ENCODE measurements at places on chromosomes 11 and 22.
A peak's percentile ranks its signal among the peaks of the same experiment; 100 is the strongest.

DNA sequence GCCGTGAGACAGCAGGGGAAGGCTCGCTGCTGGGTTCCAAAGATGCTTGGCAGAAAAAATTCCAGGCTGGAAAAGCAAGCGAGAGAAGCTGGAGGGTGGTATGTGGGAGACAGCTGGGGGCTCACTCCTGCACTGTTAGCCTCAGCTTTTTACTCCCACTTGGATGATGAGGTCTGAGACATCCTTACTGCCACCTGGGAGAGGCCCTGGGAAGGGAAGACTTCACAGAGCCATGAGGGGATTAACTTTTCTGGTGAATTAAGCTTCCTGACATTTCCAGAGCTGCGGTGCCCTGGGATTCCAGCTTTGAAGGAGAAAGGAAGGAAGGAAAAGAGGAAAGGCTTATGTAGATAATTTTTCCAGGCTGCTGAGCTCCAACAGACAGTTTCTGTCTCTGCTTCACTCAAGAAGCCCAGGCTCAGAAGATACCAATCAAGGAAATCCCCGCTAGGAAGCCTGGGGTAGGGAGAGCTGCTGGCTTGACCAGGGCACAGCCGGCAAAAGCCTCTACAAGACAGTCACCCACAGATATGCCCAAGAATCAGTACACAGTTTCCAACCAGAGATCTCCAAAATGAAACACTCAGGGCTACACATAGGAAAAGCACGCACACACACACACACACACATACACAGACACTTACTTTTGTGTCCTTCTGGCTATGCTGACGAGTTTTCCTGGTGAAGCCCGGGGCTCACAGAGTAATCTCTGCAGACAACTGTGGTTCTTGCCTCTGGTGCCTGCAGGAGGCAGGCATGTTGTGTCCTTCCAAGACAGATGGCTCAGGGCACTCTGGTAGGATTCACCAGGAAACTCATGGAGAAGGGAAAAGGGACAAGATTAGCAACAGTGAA, 907 bp downstream of the MCHR1 start:
- DNase-seq: no peak

DNA sequence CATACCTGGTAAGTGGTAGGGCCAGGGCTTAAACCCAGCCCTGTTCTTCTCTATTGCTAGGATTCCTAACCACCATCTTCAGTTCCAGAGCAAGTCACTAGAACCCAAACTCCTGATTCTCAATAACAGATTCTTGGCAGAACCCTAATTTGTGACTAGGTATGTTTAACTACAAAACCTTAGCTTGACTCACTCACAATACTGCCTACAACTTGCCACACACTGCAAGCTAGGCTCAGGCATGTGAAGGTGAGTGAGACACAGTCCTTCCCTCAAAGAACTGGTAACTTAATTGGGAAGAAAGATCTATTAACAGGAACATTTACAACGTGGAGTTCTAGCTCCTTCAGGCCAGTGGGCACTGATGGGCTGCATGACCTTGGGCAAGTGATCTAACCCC, 14.5 kb upstream of the AMOTL1 start:
- DNase-seq: no peak

DNA sequence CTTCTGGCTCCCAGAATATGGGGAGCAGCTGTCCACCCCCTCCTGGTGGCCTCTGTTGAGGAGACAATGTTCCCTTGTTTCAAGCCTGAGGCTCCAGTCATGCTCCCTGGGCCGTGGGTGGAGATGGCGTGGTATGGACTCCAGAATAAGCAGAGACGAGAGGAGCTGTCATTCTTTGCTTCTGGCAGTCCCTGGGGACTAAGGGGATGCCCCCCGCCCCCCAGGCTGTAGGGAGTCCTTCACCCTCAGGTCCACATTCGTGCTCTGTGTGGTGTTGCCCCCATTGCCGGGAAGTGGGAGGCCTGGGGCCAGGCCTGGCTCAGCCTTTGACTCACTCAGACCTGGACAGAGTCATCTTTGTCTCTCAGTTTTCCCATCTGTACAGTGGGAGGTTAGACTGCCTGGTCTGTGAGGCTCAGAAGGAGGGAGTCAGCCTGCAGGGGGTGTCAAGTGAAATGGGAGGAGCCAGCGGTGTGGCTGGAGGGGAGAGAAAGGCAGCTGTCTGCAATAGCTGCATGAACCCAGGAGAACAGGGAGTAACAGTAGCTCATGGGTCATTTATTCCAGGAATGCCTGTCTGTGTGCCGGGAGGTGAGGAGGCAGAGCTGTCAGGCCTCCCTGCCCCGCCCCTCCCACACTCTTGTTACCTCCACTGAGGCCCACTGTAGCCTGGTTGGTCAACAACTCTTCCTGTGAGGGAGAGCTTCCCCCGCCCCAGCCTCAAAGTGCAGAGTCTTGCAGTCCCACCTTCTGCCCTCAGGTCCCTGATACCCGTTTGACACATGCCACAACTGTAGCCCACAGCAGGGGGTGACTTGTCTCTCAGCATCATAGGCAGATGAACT, 6.3 kb downstream of the ARHGEF17 start:
- DNase-seq: no peak

DNA sequence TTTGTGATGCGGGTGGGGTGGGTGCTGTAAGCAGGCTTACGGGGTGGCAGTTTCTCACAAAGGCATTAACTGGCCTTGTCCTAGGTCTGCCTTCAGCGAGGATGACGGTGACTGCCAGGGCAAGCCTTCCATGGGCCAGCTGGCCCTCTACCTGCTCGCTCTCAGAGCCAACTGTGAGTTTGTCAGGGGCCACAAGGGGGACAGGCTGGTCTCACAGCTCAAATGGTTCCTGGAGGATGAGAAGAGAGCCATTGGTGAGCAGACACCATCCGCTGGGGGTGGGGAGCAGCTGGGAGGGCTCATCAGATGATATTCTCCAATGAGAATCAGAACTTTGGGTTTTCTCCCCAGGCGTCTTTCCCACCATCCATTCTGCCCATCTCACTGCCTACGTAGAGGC, 5.8 kb downstream of the TCN2 start:
- DNase-seq: no peak

DNA sequence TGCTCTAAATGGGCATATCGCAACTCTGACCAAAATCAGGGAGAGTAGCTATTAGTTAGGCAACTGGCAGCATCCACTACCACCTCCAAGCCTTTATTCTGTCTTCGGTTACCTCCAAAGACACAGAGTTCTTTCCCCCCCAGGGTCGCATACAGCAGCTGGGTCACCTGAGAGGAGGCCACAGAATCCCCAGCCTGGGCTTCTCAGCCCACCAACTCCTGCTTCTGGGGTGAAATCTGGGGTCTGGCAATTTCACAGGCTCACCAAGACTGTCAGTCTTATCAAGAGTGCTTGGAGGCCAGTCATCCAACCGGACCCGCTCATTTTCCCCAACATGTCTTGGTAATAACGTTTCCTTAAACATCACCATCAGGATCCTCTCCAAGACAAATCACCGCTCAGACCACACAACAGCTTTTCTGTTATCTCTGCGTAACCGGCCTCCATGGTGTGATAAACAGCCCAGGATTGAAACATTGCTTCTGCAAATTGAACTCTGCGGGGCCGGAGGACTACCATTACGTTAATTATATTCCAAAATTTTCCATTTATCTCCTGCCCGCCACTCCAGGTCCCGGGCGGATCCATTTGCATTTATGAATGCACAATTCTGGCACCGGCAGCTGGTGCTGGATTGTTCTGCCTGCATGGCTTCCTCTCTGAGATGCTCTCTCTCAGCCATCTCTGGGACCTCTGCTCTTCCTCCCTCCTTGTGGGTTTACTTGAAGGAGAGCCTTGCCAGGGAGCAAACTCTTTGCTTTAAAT, 35.6 kb downstream of the RTL6 start:
- DNase-seq: no peak

- no peak for DNase-seq
Measured at GRCh38 chr22:25383278-25383820, 163.9 kb downstream of the CRYBB2 start.

DNA sequence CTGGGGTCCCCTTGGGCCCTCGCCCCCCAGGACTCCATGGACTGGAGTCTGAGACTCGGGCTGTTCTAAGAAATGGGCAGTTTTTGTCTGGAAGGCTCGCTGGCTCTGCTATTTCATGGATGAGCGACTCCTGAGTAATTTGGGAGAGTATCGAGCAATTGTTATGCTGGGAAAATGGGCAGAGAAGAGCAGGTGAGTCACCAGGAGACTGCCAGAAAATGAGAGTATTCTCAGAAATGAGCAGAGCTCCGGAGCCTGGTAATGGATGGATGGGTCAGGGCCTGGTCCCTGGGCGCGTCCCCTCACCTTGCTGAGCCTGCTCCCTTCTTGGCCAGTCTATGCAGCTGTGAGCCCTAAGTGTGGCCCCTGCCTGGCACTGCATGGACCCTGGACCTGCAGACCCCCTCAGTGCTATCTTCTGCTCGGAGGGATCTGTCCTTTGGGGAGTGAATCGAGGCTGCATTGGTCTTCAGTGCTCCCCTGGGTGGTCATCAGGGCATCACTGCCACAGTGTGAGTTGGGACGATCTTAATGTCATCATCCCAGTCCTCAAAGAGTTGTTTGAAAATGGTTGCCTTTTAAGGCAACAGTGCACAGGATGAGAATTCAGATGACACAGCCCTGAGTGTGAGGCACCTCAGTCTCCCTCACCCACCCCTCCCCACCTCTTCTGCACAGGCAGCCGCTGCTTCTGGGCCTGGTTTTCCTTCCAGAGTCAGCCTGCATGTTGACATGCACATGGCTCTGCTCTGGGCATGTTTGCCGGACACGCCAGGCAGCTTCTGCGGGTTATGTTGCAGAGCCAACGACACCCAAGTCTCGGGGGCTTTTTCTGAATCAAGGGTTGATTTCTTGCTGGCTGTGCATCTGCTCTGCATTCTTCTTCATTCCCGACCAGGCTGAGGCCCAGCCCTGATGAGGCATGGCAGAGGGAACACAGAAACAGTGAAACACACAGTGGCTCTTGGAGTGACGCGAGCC, 519.0 kb downstream of the TBC1D22A start:
- no peak for DNase-seq

DNA sequence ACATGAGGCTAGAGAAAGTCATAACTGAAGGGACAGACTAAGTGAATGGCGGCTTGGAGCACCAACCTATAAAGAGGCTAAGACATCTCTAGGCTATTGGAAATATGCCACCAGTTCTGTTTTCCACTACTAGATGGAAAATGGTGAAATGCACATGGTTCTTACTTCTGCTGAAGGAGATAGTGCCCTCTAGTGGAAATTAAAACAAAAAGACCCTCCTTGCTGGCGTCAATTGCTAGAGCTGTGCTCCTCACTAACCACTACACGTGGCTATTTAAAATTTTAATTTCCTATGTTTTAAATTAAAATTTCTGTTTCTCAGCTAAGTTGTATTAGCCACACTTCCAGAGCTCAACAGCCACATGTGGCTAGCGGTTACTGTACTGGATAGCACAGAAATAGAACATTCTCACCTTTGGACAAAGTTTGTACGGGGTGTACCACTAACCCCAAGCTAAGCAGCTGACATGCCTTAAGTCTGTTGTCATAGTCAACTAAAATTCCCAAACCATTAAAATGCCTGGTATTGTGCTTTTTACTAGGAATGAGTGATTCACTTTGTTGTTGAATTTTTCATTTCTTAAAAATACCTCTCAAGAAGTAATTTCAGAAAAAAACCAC, 34.1 kb upstream of the CALCA start:
- DNase-seq: no peak

DNA sequence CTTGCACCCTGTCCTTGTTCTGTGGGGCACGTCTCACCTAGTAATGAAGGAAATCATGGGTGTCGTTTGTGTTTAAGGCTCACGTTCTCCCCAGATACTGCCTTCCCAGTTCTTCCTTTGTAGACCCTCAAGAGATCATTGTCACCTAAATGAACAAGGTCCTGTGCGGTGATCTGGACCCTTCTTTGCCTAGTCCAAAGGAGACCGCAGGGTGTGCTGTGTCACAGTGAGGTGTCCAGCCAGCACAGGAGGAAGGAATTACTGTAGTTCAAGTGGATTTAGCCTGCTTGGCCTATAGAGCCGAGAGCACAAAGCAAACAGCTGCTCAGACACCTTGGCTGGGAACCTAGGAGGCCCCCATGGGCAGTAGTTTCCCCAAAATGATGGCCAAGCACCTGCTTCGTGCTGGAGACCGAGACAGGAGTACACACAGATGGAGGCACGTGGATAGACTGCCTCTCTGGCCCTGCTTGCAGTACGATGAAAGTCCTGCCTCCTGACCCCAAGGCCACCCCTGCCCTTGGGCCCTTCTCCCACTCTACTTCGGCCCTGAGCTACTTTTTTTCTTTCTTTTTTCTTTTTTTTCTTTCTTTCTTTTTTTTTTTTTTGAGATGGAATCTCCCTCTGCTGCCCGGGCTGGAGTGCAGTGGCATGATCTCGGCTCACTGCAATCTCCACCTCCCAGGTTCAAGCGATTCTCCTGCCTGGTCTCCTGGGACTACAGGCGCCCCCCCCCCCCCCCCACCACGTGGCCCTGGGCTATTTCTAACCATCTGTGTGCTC, 19.4 kb upstream of the PPFIA1 start:
- DNase-seq: no peak

DNA sequence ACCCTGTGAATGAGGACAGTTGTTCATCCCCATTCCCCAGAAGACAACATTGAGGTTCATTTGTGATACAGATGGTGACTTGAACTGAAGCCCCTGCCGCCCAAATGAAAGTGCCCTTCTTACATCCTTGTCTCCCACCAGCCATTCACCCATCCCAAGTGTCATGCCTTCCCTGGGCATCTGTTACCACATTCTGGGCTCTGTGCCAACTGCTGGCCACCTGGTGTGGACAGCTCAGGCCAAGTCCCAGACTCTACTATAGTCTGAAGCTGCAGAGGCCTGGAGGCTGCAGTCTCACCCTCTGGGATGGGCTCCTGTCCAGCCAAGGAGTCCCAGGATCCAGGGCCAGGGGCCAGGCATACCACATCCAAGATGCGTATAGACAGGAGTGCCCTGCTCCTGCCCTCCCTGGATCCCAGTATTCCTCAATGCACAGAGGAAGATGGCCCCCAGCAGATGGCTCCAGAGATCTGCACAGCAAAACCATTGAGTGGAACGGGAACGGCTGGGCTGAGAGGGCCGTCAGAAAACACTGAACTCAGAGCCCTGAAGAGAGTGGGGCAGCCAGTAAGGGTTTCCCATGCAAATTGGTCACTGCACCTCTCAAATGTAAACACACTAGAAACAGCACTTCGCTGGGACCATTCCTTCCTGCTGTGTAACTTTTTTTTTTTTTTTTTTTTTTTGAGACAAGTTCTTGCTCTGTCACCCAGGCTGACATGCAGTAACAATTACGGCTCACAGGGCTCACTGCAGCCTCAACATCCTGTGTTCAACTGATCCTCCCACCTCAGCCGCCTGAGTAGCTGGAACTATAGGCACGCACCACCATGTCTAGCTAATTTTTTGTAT, 22.8 kb downstream of the ARRB1 start:
- DNase-seq: peak; percentile 34

GRCh38 chr11:2442589-2442988, 1.7 kb downstream of the TRPM5 start:
- DNase-seq: no peak

DNA sequence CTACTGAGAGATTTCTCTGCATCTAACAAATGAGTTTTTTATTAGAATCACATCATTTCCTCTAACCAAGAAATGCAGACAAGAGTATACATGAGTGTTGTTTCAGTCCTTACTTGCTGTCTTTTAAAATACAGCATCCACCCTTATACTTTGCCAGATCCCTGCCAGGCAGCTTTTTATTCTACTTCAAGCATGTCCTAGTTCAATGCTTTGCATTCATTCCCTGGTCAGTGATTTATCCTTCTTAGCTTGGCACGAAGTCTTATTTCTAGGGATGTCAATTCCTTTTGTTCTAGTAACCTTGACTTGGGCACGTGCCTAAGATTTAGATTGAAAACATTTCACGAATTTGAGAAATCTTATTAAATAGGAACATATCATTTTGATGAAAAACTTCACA, 307.2 kb upstream of the MPPED2 start:
- no peak for DNase-seq

- DNase-seq: peak; percentile 65
Measured at GRCh38 chr11:66694732-66695207, 17.1 kb upstream of the RBM4B start.

GRCh38 chr22:27785831-27786230, 15.7 kb downstream of the MN1 start:
- no peak for DNase-seq

Data from stimulated activated CD8-positive, alpha-beta memory T cell treated with anti-CD3 and anti-CD28 coated beads, Interleukin-4, amount 100 ng/mL, for 24 hours (primary cell).